ENCODE measurements at places on chromosomes 7 and 10.

DNA sequence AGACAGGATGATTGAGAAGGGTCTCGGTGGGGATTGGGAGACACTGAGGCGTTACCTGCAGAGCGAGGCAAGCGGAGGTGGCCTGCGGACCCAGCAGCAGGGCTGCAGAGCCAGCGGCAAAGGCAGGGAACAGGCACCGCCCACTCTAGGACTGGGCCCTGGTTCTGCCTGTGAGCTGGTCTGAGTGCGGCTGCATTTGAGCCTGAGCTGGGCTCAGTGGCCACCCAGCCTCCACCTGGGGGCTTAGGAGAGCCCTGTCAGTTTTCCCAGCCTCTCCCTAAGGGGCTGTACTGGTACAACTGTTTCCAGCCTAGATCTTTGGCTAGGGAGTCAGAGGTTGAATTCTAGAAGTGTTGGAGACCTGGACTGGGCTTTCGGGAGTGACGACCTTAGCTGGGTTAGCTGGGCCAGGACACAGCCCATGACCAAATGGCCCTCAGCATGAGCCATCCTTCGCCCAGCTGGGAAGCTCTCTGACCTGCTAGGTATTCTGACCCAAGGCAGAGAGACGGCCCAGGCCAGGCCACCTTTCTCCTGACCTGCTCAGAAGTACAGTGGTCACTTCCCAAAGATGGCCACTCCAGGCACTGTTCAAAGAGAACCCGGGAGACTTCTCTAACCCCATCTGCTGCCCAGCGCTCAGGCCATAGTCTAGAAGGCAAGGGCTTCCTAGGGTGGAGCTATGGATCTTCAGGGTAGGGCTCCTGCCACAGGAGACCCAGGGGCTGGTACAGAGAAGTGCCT, 64.9 kb downstream of the PAX2 start:
- no peak for DNase-seq

DNA sequence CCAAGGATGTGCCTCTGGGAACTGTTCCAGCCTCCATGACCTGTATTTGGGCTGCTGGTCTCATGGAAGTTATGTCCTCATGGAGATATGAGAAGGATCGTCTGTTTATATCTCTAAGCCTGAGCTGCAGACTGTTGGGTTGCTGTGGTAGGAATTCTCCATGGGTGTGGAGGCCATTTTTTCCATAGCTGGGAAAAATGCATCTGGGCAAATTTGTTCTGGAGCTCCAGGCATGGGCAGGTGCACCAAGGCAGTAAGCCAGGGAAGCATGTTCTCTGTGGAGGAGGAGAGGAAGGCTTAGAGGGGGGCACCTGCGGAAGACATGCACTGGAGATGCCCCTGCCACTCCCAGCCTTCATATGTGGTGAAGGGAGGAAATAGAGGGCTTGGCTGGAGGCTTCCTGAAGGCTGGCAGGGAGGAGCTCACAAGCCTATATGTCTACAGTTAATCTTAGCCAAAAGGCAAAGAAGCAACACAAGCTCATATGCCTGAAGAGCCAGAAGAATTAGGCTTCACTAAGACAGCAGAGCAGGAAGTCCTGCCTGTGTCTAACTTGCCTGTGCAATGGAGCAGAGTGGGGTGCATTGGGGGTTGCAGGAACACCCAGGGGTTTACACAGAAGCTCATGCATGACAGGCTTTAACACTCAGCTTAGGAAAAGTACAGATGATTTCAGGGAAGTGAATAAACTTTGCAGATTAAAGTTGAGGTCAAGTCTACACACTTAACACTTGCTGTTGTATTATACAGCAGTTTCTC, 35.1 kb upstream of the CXCL12 start:
- DNase-seq: no peak

- DNase-seq: no peak
Observed at GRCh38 chr10:118534136-118534535, 61.3 kb downstream of the PRLHR start.

GRCh38 chr7:24975644-24976260, 4.2 kb downstream of the OSBPL3 start:
- DNase-seq: peak; percentile 57

DNA sequence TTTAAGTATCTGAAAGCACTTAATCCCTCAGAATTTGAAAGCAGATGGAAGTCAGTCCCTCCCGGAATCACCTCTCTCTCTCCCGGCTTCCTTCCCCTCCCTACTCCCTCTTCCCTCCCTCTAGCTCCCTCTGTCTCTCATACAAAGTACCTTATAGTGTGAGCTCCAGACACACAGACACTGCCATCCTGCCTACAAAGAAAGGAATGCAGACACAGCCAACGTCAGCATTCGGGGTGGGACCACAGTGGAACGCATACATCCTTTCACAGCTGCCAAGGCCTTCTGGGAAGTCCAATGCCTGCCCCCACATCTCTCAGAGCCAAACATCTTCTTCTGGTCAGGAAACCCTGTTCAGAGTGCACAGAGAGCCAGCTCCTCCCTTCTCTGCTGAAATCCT, 9.3 kb downstream of the NOD1 start:
- DNase-seq: peak; percentile 99

DNA sequence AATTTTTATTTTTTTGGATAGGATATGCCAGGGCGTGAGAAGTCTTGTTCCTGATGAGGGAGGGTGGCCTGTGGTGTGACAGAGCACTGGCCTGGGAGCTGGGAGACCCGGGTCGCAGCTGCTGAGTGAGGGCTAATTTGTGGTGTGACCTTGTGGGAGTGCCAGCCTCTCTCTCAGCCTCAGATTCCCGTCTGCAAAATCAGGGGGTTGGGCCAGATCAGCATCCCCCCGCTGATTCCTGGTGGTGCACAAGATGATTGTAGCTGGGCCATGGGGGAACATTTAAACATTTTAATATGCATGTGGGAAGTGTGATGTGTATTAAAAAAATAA, 14.9 kb downstream of the TSPAN15 start:
- no peak for DNase-seq

GRCh38 chr7:106392590-106392989, 107.8 kb upstream of the NAMPT start:
- no peak for DNase-seq

DNA sequence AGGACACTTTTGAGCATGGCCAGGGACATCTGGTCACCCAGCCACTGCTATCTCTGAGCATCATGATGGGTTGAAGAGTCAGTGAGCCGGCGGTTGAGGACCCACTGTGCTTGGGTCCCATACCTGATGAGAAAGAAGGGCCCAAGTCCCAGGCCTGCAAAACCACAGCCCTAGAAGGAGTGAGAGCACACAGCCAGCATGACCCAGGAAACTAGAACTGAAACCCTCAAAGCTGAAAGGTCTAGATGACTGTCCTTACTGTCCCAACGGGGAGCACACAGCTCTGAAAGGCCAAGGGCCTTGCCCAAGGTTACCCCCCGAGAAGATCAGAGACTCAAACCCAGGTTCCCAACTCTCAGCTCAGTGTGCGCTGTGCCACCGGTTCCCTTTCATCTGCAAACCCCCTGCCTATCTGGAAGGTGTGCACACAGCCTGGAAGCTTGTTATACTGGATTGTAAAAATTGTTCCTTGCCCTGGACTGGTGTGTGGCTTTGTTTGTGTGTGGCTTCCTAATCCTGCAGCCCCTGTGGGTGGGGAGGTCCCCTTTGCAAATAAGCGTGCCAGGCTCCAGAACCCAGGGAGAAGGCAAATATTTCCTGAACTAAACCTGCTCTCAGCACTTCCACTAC, 22.6 kb upstream of the PSAP start:
- no peak for DNase-seq

GRCh38 chr7:135253851-135254771, 20.5 kb downstream of the STRA8 start:
- DNase-seq: peak; percentile 86

DNA sequence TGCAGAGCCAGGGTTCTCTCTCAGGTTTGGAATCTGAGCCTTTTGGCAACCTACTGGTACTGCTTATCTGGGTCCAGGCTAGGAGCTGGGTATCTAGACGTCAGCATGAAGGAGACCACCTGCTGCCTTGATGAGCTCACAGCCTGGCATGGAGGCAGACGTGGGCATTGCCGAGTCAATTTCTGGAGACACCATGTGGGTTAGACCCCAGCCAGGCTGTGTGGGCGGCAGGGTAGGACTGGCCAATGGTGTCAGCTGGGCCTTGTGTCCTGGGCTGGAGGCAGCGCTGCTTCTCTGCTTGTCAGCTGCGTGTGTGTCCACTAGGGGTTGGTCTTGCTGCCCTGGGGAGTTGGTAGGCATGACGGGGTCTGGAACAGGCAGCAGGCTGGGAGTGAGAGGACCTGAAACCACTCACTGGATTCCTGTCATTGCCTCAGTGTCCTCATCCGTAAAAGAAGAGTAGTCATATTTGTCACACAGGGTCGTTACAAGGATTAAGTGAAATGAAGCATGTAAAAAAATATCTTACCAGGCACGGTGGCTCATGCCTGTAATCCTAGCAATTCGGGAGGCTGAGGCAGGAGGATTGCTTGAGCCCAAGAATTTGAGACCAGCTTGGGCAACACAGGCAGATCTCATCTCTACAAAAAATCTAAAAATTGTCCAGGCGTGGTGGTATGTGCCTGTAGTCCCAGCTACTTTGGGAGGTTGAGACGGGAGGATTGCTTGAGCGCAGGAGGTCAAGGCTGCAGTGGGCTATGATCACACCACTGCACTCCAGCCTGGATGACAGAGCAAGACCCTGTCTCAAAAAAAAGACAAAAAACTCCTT, 31.7 kb upstream of the ANKRD2 start:
- no peak for DNase-seq

DNA sequence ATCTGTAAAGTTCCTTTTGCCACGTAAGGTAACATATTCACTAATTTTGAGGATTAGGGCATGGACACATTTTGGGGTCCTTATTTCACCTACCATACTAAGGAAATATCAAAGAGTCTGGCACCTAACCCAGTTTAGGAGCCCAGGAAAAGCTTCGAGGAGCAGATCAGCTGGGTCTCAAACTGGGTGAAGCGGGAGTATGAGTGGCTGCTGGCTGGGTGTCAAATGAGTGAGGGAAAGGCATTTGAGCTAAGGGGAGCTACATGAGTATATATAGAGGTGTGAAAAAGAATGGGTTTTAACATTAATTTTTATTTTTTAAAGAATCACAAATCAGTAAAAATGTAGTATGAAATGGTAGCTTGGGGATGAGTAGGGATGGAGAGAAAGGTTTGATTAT, 71.3 kb downstream of the MCU start:
- DNase-seq: no peak

DNA sequence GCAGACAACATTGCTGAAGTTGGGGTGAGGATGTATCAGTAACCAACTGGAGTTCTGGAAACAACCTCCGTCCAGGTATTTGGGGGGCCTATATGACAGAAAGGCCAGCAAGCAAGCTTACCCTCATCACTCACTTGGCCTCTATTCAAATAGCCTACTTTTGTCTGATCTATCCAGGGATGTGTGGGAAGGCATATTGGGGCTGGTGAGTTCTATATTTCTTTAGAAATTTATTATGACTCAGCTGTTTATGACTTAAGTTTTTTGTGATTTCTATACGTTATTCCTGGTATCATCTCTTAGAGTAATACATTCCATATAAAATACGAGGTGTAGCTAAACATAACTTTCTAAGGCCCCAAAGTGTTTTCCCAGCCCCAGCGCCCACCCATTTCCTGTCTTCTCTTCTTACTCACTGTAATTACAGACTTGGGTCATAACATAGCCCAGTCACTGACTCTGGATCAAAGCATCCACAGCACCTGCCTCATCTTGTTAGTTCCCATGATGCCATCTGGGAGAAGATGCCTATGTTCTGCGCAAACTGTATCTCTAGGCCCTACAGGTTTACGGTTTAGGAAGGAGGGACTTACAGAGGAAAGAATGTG, 18.1 kb downstream of the GARS1 start:
- DNase-seq: peak; percentile 48

- DNase-seq: no peak
Observed at GRCh38 chr10:96352582-96352981, 6.2 kb downstream of the OPALIN start.
